Activated gamma-delta T cell treated with Interleukin-2 at 50 U/mL for 16 hours (primary cell): ENCODE measurements at places on chromosomes 2 and 18.

GRCh38 chr18:12628706-12629702 lies 28.9 kb downstream of the SPIRE1 start:
- DNase-seq: no peak

DNA sequence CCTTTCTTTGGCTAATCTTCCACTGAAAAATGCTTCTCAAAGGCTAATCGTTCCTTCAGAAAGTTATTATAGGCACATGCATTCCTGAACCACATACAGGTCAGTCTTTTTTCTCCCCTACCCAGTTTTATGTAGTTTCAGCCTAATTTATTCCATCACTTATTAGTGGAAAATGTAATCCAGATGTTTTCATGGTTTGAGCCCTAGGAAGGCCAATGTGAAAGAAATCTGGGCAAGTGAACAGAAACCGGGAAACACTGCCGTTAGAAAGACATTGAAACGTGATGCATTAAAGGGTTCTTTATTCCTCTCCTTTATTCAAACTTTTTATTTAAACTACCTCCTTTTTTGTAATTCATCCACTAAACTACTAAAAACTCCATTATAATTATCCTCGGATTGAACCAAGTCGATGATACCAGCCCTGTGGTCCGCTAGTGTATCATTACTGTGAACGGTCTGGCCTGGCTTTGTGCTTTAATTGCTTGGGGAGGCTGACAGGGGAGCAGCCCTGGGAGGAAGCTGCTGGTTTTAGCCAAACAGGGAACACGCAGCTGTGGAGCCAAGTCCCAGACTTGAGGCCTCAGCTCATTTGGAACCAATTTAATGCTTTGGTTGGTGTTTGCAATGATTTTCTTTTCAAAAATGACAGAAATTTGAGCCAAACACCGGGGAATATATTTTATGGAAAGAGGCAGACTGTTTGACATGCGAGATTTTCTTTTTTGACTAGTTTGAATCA lies 149.2 kb downstream of the ARHGAP28 start:
- no peak for DNase-seq

GRCh38 chr18:25831301-25831701 lies 259.1 kb downstream of the SS18 start:
- DNase-seq: no peak

GRCh38 chr2:147560810-147561535 lies 283.9 kb upstream of the ACVR2A start:
- DNase-seq: no peak

DNA sequence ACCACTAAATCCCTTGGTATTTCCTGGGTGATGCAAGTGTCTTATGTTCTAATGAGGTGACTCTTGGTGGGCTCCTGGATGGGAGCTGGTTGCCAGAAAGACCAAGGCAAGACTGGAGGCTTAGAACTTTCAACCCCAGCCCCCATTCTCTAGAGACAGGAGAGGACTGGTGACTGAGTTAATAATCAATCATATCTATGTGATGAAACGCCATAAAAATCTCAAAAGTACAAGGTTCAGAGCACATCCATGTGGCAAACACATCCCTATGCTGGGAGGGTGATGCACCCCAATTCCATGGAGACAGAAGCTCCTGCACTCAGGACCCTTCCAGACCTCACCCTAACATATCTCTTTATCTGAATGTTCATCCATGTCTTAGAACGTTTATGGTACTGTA lies 139.5 kb upstream of the LINC00305 start:
- no peak for DNase-seq

DNA sequence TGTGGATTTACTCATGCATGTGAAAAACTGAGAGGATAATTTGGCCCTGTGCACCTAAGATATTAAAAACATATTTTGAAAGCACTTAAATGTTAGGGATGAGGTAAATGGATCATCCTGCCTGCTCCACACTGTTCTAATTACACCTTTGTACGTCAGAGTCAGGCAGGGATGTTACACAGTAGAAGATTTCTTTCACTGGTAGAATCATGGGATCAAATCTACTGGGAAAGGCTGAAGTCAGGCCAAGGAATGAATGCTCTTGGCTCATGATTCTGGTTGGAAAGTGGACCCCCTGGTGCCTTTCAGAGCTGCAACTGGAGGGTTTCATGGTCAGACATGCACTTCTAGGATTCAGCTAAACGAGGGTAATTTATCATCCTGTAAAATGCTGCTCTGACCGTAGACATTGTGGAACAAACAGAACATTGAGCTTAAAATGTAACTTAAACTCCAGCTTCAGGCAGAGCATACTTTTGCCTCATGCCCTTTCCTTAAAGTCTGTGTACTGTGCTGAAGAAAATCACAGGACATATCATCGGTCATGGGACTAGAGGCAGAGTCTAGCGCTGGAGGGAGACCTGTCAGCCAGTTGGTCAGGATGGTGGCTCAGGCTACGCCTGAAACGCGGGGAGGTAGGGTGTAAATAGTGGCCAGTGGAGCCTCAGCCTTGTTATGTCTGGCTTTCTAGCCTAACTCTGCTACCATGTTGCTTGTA lies 4.9 kb downstream of the KCNE4 start:
- DNase-seq: no peak

- no peak for DNase-seq
These were observed 499.3 kb upstream of the SMIM21 start for GRCh38 chr18:75926811-75927210.

DNA sequence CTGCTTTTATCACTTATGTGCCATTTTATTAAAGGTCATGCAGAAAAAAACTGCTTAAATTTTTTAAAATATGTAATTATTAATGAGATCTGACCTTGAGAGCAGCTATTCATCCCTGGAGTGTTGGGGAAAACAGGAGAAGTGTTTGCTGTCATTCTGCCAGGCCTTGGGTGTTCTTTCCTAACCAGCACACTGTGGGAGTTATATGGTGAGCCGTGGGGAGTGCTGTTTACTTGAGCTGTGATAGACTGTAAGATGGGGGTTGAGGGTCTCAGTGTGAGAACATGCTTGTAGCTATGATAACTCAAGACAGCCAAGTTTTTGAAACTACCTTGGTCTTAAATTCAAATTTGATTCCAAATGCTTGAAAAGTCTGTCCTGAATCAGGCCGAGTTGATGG lies 101.3 kb upstream of the ARHGAP28 start:
- no peak for DNase-seq
